ENCODE measurements at places on chromosomes 12 and 14. TPM values are rescaled to one million over a fixed set of nuclear protein-coding genes. Genes with fewer than 3 reads are reported as not detected.

ZFP36L1 gene
- total RNA-seq: 151 TPM

ZBTB1 gene
- 16.5 TPM for total RNA-seq

CRIP1 gene
- total RNA-seq: 42.6 TPM

EVL gene
- total RNA-seq: 25.2 TPM

DNAJC22 gene
- total RNA-seq: 0.16 TPM

CFAP54 gene
- 0.28 TPM for total RNA-seq

BRAP gene
- 11.0 TPM for total RNA-seq

CISTR gene
- total RNA-seq: not detected

SLC7A8 gene
- total RNA-seq: 51.1 TPM

GRCh38 chr14:104954746-104955395 is 23.3 kb downstream of the AHNAK2 start:
- ATAC-seq: peak; percentile 7

GRCh38 chr14:90511795-90512328 is 115.0 kb downstream of the CALM1 start:
- ATAC-seq: no peak

- ATAC-seq: peak; percentile 30
Measured at GRCh38 chr14:102363182-102363943, 622 bp downstream of the TECPR2 start.

DNA sequence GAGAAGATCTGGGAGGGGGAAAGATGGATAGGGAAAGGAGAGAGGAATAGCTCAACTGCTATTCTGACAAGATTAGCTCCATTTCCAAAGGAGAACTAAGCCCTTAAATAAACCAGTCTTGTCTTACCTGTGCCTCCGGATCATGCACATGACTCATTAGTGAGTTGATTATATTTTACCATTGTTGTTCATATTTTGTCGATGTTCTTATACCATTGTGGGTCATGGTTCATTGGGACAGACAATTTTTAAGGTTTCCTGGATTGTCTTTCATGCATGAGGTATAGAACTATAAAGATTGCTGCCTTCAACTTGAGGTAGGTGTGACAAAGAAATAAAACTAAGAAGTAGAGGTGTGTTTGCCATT is 243.0 kb upstream of the ATP2B1 start:
- peak; percentile 94 for ATAC-seq

- ATAC-seq: peak; percentile 38
Measured at GRCh38 chr12:112097641-112098040, 10.9 kb downstream of the NAA25 start.

- no peak for ATAC-seq
Measured at GRCh38 chr14:78346747-78347146, 176.6 kb downstream of the NRXN3 start.

DNA sequence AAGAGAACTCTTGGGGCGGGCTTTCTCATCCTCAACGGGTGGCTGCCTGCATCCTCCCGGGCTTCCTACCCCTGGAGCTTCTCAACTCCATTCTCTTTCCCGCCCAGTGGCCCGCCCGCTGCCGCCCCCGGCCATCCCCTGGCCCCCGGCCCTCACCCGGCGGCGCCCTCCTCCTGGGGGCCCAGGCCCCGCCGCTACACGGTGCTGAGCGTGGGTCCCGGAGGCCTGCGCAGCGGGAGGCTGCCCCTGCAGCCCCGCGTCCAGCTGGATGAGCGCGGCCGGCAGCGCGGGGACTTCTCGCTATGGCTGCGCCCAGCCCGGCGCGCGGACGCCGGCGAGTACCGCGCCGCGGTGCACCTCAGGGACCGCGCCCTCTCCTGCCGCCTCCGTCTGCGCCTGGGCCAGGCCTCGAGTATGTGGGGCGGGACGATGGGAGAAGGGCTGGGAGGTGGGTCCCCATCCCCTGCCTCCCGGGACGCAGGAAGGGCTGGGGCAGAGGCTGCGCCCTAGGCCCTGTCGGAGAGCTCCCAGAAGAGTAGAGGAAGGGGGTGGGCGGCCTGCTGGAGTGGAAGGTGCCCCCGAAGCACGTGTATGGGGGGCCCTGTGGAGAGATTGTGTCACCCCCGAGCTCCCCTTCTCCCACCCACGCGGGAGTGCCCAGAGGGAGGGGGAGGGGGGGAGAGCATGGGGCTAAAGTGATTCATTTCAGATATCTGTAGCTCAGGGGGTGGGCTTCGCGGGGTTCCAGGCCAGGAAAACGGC is 1.5 kb downstream of the LAG3 start:
- ATAC-seq: no peak

Measured in esophagus mucosa (tissue), 1 donor.